ENCODE measurements at places on chromosomes 1 and 21. TPM values are rescaled to one million over a fixed set of nuclear protein-coding genes. Genes with fewer than 3 reads are reported as not detected.

The ASCL5 gene
- not detected for total RNA-seq

The PIGR gene
- not detected for total RNA-seq

The GNG4 gene
- 3.8 TPM for total RNA-seq

GRCh38 chr21:43273016-43273707 lies 104.4 kb downstream of the CRYAA start:
- no peak for DNase-seq

DNA sequence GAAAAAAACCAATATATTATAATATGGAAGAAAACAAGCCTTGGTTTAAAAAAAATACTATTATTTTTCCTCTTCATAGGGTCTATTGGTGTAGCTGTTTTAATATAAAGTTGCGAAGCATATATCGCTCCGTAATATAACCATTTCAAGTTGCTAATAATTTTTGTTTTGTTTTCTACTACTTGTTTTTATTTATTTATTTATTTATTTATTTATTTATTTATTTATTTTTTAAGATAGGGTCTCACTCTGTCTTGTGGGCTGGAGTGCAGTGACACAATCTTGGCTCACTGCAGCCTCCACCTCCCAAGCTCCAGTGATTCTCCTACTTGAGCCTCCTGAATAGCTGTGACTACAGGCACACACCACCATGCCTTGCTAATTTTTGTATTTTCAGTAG lies 46.4 kb downstream of the PRDM2 start:
- no peak for DNase-seq

GRCh38 chr1:47212636-47213229 lies 19.3 kb downstream of the TAL1 start:
- DNase-seq: no peak

- DNase-seq: peak; percentile 26
These were observed 43.8 kb downstream of the DDAH1 start for GRCh38 chr1:85421179-85421578.

DNA sequence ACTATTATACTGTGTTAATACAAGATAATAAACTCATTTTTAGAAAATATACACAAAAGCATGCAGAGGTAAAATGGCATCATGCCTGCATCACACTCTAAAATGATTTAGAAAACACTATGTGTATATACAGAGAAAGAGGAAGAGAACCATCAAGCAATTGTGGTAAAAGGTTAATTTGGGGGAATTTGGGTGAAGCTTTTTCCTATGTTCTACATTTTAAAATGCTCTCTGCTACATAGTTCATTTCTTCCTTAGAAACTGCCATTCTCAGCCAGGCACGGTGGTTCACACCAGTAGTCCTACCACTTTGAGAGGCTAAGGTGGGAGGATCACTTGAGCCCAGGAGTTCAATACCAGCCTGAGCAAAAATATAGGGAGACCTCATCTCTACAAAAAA lies 44.1 kb downstream of the GON4L start:
- DNase-seq: no peak

DNA sequence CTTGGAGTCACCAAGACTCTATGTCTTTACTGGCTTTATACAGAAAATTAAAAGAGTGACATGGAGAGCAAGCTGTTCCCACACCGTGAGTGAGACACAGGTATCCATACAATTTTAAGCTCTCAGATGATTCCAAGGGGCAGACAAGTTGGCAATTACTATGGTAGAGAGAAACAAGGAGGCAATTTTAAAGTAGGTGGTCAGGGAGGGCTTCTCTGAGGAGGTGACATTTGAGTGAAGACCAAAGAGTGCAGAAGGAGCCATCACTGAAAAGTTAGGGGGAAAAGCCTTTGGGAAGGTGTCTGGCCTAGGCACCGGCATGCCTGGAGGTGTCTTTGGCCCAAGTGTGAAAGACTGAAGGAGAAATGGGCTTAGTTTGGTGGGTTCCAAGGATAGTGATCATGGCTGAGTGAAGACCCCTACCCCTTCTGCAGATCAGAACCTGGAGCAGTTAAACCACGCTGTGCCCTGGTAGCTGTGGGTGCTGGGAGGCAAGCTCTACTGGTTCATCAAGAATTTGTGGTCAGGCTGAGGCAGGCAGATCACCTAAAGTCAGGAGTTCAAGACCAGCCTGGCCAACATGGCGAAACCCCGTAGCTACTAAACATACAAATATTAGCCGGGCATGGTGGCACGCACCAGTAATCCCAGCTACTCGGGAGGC lies 10.4 kb downstream of the IFI6 start:
- DNase-seq: no peak
